ENCODE measurements at places on chromosomes 12 and 14.

- DNase-seq, result no peak
Observed at GRCh38 chr12:6786416-6787094, 2.8 kb upstream of the CD4 start.

DNA sequence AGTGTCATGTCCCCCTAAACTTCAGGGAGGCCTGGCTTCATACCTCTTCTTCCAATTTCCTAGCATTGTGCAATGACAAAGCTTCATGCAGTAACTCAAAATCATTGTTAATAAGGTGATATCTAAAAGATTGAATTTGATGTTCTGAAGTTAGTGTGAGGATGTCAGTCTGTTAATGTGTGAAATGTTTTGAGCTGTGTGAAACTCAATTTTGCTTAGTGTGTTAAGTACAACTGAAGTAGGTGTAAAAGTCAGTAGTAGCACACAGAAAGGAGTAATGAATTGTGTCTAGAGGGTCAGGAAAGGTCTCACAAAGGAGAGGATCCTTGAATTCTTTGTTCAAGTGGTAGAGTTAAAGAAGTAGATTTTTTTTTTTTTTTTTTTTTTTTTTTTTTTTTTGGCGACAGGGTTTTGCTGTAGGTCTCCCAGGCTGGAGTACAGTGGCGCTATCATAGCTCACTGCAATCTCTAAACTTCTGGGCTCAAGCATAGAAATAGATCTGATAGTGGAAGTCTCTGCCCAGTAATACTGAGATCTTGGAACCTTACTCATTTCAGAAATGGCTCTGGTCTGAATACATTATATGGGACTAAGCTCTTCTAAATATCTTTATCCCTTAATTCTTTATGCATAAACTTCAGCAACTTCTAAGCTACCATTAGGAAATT lies 63.9 kb downstream of the FUT8 start:
- no peak for DNase-seq

GRCh38 chr12:110077800-110078199 lies 29.5 kb upstream of the C12orf76 start:
- DNase-seq, result peak; percentile 86

GRCh38 chr14:104604458-104605449 lies at the start of gene TMEM179:
Gene TMEM179, minus strand, starts transcription at chr14:104604772. Its CDS starts 31 bp downstream, at chr14:104604741.
- no peak for DNase-seq

DNA sequence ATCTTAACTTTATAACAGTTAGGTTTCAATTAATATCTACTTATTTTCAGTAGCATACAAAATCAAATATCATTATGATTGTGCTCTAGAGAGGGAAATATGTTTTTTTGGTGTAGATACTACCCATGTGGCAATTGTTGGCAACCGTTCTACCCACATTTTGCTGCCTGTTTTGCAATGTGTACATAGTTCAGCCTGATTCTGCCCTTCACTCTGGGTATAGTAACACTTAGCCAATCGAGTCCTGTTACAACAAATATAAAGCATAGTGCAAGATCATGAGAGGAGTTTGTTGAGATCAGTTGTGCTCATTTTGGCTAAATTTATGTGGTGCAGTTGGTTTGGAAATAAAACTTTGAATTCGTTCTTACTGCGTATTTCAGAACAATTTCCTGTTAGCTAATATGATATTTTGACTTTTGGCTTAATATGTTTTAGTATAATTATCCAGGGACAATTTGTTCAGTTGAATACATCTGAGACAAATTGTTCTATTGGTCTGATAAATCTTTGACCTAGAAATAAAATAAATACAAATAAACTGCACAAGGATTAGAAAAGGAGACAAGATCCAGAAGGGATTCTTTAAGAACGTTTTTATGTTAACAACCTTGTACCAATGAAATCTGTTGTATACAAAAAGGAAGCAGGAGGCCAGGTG lies 76.9 kb downstream of the ATF7IP start:
- no peak for DNase-seq

- DNase-seq, result no peak
Observed at GRCh38 chr14:83133981-83134645, 1600.5 kb upstream of the SEL1L start.

DNA sequence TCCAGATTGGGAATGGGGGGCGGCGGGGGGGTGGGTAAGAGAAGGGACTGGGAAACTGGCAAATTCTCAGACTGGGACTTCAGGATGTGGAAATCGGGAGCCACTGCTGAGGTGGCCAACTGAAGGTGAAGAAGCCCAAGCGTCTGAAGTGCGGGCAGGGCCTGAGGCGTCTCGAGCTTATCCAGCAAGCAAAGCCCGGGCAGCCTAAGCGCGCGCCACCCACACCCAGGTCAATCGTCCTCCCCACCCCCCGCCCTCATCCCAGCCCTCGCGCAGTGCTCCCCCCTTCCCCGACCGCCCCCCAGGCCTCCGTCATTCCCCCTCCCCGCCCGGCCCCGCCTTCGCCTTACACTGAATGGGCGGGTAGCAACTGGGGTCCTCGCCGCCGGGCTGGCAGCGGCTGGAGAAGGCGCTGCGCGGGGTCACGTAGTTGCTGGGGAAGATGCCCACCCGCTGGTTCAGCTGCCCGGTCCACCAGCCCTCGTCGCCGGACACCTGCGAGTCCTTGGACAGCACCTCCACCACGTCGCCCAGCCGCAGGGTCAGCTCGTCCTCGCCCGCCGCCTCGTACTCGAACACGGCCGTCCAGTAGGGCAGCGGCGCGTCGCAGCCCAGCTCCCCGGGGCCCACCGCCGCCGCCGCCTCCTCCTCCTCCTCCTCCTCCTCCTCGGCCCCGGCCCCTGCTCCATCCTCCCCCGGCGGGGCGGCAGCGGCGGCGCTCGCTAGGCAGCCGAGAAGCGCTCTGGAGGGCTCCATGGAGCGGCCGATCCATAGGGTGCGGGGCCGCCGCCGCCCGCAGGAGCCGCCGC lies 693 bp downstream of the MAP3K9 start:
- DNase-seq, result no peak

- peak; percentile 8 for DNase-seq
Observed at GRCh38 chr12:43501703-43502102, 50.3 kb downstream of the ADAMTS20 start.

- no peak for DNase-seq
Observed at GRCh38 chr12:54300225-54300731, 537 bp downstream of the NFE2 start.

GRCh38 chr12:117262749-117263148 lies 72.5 kb upstream of the FBXO21 start:
- DNase-seq, result no peak

DNA sequence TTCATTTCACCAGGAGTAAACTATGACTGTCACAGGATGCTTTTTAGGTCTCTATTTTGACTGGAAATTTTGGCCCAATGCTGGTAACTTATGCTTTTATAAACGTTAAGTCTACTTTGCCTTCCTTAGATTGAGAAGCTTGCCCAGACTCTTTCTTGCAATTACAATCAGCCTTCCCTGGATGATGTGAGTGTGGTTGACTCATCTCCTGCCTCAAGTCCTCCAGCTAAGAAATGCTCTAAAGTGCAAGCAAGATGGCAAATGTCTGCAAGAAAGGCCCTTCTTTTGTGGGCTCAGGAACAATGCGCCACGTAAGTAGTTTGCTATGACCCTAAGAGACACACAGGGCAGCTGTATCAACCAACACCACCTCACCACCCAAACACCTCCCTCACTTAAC lies 96.9 kb downstream of the SYNE2 start:
- no peak for DNase-seq

Measured in COLO829 (cell line).